Activated T-cell treated with anti-CD3 and anti-CD28 coated beads for 1 hour (primary cell): ENCODE measurements at places on chromosomes 5 and 9.

- no peak for DNase-seq
Measured at GRCh38 chr9:79912318-79913070, 340.7 kb downstream of the TLE4 start.

- no peak for DNase-seq
Measured at GRCh38 chr9:3498691-3499090, 27.1 kb downstream of the RFX3 start.

DNA sequence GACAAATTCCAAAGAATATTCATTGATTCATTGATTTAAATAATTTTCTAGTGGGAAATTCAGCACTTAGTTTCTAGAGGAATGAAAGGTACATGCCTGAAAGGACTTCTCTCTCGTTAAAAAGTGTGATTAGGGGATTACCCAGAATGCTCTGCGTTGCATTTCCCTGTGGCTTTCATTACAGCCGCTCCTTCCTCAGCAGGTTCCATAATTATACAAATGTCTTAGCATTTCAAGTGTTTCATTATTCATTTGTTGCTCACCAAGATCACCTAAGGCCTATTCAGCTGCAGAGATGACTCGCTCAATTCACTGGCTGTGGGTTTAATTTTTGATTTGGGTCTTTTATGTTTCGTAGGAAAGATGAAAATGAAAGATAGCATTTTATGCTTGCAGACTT is 52.8 kb downstream of the SPATA31C2 start:
- no peak for DNase-seq

DNA sequence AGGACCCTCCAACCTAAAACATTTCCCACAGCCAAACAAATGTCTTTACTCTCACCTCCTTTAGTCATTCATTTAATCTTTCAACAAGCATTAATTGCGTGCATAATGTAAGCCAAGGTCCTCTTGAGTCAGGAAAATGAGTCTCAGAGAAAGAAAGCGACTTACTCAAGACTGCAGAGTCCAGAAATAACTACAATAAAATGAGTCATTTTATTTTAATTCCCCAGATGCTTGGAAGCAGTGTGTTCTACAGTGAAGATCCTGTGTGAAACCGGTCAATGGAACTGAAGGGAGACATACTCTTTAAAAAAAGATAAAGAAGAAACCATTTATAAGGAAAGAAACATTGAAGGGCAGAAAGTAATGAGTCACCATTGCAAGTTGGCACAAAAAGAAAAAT is 513.7 kb downstream of the CDK5RAP2 start:
- no peak for DNase-seq

- no peak for DNase-seq
Measured at GRCh38 chr9:91425271-91425670, 1.6 kb upstream of the NFIL3 start.

DNA sequence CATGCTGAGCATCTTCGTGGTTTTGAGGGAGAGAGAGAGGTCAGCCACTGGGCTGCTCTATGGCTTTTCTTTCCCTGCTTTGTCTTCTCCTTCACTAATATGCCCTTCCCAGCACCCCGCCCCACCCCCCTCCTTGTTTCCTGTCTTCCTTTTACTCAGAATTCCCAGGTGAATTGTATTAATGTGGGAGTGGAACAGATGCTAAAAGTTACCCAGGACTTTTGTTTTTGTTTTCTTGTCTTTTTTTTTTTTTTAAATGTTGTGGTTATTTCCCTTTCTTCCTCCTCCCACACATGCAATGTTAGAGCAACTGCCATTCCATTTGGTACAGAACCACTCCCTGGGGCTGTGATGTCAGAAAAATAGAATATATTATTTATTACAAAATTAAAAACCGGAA is 442.7 kb upstream of the CD180 start:
- no peak for DNase-seq

GRCh38 chr5:35938568-35939227 is at the start of gene CAPSL:
CAPSL (minus strand) TSS chr5:35938622; CDS start chr5:35921120, 17,502 bp downstream.
- no peak for DNase-seq

- DNase-seq: no peak
Measured at GRCh38 chr9:115689331-115689730, 464.3 kb upstream of the PAPPA start.

DNA sequence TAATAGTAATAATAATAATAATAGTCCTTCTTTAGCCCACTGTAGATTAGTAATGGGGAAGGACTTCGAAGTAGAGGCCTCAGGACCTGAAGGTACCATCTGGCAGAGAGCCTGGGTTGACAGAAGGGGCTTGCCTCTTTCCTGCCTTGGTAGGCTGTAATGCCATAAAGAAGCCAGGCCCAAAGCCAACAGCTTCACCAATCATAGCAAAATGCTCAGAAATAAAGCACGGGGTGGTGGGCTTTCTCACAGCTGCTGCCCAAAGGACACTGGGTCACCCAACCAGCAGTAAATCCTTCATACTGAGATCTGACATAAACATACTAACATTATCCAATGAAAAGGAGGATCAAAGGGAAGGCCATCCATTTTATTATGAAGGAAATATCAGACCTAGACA is 70.7 kb downstream of the SUSD1 start:
- no peak for DNase-seq

DNA sequence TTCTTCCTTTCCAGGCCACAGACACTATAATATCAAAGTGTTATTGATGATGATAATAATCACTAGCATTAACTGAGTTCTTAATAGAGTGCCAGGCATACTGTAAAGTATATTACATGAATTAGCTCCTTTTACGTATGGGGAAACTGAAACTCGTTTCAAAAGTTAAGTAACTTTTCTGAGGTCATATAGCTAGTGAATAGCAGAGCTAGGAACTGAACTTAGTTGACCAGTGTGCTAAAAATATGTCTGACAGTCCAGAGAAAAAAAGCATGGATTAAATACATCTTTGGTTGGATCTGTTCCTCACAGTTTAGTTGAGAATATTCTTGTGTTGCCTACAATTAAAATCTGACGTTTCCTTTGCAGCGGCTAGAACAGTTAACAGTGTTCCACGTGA is 18.4 kb upstream of the CATSPER3 start:
- no peak for DNase-seq

DNA sequence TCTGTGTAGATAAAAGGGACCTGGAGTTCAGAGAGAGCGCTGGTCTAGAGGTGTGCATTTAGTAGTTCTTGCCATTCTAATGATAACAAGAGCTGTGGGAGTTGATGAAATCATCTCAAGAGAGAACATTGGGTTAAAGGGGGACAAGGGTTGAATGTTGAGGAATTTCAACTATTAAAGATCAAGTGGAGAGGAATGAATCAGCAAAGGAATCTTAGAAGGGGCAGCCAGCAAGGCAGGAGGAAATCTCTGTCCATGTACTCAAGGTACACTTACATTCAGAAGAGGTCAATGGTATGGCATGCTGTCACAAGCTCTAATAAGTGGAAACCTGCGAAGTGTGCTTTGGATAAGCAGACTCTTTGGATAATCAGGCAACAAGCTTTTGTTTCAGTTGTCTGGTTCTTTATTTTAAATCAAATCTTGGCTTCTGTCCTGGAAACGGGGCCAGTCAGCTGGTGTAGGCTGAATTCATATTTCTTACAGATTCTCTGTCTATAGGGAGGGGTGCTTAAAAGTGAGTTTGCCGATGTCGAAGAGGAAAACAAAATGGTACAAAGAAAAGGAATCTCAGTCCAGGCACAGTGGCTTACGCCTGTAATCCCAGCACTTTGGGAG is 320.5 kb upstream of the CD180 start:
- no peak for DNase-seq

DNA sequence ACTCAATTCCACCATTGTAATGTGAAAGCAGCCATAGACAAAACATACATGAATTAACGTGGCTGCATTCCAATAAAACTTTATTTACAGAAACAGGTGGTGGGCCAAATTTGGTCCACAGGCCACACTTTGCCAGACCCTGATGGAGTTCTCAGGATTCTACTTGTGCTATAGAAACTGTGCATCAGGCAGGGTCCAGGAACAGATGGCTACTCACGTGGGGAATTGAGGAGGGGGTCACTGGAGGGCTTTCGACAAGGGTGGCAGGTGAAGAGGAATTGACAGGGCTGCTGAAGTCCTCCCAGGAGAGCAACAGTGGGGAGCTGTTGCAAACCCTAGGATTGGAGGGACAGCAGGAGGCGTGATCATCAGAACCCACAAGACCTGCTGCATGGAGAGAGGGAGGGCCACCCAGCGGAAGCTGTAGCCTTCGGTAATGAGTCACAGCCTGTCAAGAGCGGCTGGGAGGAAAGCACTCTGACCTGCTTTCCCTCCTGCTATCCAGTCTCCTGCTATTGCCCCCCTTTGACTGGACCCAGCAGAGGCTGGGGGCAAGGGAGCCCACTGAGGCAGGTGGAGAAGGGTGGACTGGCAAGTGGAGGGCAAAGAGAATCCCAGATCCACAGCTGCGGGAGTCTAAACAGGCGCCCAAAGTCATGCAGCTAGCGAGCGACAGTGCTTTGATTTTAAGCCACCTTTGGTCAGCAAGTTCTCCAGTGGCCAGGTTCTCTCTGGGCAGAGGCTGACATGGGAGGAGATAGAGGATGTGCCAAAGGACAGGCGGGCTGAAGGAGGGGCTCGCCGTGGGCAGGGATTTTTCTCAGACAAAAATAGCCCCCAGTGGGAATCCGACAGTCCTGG is 138.3 kb upstream of the SMIM23 start:
- no peak for DNase-seq

DNA sequence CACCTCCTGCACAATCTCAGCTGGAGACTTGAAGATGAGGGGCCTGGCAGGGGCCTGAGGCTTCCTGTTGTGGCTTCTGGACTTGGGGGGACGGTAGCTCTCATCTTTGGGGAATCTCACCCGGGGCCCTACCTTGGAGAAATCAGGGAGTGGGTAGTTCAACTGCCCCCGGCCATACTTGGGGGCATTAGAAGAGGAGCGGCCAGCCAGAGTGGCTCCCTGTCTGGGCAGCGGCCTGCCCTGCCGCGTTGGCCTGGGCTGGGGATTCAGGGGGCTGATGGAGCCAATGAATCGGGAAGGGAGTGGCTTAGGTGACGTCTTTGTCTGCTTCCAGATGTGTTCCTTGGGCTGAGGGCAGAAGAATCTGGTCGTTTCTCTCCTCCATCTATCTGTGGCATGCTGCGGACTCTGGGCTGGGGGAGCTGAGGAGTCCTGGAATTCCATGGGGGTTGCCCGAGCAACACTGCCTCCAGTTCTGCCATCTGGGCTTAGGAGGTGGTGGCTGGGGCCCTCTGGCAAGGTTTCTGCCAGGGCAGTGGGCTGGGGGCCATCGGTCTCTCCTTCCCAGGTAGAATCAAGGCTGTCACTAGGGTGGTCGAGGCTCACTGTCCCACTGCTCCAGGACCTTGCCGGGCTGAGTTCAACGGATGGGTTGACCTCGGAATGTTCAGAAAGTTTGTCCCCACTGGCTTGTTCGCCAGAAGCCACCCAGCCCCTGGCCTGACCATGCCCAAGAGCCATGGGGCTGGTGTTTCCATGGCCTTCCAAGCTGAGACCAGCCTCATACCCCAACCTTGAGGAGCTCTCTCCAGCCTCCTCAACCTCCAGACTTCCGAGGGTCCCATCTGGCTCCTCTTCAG is 11.0 kb downstream of the AKNA start:
- no peak for DNase-seq

DNA sequence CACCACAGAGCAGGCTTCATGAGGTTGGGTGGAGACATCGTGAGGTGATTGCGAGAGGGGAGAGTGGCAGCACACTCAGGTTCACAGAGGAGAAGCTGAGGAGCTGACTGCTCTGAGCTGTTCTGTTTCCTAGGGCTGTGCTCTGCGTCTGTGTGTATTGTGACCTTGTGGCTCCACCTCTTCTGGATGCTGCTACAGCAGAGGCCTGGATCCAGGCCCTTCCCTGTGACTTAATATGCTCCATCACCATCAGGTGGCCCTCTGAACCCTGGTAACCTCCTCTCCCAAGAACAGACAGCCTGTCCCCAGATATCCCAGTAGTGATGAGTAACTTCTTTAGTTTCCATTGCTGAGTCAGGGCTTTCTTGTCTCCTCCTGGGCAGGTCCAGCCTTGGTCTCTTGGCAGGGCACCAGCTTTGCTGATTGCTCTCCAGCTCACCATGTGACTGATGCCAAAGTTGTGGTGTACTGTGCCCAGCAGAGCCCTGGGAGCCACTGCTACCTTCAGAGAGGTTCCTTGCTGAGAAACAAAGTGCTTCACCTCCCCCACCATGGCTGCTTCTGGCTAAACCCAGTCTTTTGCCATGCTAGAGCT is 212.8 kb upstream of the CHD1 start:
- DNase-seq: no peak

DNA sequence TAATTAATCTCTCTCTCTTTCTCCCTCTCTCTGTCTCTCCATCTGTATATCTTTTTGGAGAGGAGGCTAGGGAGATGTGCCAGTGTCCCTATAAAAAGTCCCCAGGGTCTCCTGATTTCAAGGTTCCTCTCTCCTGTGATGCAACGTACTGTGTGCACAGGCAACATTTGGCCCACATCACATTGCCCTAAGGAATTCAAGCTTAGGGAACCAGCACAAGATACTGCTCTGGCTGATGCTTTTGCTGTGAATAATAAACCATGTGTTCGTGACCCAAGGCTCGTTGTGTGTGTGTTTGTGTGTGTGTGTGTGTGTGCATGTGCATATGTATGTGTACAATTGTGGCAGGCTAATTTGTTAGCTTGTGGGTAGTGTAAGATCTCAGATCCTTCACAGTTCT is 9.7 kb downstream of the SPATA9 start:
- DNase-seq: no peak

- no peak for DNase-seq
Measured at GRCh38 chr9:76893395-76893932, 12.4 kb downstream of the PRUNE2 start.

DNA sequence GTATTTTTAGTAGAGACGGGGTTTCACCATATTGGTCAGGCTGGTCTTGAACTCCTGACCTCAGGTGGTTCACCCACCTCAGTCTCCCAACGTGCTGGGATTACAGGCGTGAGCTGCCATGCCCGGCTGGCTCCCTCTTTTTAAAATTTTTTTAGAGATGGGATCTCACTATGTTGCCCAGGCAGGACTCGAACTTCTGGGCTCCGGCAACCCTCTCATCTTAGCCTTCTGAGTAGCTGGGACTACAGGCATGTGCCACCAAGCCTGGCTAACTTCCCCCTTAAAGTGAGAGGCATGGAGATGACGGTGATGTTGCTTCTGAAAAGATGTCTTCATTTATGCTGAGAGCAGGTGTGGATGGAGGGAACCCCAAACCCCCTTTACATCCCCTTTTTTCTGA is 43.7 kb upstream of the PWWP2A start:
- DNase-seq: no peak

DNA sequence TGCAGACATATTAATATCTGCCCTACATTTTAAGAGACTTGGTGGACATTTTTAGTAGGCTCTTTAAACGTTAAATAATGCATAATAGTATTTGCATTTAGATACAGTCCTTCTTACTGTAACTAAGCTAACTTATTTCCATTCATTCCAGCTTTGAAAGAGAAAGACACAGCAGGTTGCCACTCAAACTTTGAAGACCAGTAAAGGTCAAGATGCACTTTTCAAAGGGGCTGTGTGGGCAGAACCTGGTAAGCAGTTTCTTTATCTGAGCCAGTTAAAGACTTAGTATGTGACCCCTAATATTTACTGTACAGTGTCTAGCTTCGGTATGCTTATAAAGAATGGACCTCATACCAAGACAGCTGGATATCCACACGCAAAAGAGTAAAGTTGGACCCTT is 20.8 kb downstream of the PLGRKT start:
- DNase-seq: no peak
